NCI-H526 (cell line): ENCODE measurements at places on chromosomes 16 and 17.
A peak's percentile ranks its signal among the peaks of the same experiment; 100 is the strongest.

GRCh38 chr16:30895627-30896260, 670 bp upstream of the CTF1 start:
- DNase-seq: no peak

DNA sequence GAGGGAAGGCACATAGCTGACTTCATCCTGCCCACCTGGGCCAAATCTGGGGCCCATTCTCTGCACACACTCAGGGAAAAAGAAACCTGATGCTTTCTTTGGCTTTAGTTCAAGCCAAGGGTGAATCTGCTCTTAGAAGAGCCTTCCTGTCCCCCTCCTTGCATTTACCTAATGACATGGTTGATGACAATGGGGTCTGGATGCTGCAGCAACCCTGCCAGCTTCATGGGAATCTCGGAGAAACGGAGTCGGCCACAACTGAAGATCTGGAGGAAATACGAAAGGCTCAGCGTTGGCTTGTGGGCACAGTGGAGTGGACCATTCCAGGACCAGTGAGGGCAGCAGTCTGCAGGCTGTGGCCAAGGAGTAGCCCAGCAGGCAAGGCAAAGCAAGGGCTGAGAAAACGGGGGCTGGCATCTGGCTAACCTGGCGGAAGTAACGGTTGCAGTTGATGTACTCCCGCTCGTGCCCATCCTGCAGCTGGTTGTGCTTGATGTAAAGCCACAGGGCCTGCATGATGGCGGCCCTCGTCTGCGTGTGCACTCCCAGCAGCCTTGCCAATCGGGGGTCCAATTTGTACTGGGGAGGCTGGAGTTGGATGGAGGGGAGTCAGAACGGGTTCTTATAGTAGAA, 6.4 kb upstream of the FTSJ3 start:
- no peak for DNase-seq

DNA sequence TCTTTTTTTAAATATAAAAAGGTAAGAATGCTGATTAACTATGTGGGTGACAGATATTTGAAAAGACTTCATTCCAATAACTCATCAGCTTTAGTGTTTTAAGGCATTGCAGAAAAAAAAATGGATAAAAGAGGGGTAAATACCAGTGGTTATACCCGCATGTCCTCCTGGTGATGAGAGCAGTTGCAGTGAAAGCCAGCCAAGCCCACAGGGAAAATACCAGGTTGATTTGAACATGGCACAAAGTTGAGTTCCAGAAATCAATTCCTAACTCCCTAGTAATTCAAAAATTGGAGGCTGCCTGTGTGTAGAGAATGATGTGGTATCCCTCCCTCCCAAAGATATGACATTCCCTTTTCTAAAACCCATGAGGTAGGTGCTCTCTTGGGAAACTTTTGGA, 453.2 kb upstream of the SOX9 start:
- no peak for DNase-seq

GRCh38 chr16:1533443-1533951, at the start of gene TMEM204:
TMEM204 (plus strand) TSS chr16:1533666; CDS start chr16:1534276, 610 bp downstream.
- no peak for DNase-seq

DNA sequence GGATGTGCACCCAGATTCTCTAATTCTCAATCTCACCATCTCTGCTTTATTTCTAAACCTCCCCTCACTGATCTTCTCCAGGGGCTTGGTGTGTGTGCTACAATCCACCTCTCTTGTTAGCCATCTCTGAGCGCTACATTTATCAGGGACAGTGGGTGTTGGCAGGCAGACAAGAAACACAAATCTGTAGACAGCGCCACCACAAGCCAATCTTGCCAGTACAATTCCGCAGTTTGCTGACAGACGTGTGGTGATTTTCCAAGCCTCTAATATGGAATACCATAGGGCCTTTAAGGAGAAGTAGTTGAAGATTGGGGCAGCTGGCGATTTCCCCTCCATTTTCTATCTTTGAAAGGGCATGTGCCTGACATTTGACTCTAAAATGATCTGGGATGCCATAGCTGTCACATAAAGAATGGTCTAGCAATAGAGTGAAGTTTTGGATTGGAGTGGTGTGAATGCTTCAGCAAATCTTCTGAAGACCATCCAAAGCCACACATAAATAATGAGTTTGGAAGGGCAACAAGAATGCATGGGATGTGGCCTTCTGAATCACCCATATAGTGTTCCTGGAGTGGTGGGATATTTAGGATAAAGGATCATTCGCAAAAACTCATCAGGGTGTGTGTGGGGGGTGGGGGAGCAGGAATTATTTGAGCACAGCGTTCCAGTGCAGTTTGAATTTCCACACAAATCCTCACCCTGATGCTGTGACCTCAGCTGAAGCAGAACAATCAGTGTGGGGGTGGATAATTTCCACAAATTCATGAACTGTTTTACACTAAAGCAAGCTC, 12.0 kb upstream of the ANKFN1 start:
- DNase-seq: no peak

DNA sequence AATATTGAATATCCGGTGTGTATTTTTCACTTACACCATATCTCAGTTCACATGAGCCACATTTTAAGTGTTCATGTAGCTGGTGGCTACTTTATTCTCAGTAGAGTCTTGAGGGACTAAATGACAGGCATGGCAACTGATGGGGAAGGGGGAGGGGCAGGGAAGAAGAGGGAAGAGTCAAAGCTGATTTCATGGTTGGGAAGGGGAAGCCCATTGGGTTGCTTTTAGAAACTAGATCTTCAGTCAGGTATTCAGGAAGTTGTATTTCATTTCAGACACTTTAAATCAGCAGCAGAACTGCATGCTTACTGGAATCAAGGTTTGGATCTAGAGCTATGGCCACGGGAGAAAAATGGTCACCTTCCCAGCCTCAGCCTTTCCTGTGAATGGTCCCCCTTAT, 2.9 kb upstream of the WIPI1 start:
- DNase-seq: no peak

GRCh38 chr17:39143552-39144093, 7.8 kb downstream of the PLXDC1 start:
- DNase-seq: no peak

DNA sequence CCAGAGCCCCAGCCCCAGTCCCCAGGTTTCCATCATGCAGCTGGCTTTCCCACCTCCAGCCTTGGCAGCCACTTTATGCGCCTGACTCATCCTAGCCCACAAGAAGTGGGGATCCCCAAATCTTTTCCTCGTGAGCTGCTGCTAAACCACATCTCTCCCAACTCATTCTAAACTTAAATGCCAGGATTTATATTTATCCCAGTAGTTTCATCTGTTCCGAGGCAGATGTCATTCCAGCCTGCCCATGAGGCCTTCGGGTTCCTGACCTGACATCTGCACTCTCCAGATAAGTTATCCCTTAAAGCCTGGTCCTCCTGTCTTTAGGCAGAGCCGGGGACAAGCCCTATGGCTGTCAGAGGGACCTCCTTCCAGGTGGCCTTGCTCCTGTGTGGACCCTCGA, 16.6 kb downstream of the PLXDC1 start:
- DNase-seq: no peak

- no peak for DNase-seq
These were observed 97.8 kb downstream of the NXN start for GRCh38 chr17:881778-882177.

GRCh38 chr17:29189355-29189754, 9.2 kb upstream of the MYO18A start:
- peak; percentile 25 for DNase-seq

- DNase-seq: no peak
These were observed 13.9 kb downstream of the USP7 start for GRCh38 chr16:8949536-8950418.

DNA sequence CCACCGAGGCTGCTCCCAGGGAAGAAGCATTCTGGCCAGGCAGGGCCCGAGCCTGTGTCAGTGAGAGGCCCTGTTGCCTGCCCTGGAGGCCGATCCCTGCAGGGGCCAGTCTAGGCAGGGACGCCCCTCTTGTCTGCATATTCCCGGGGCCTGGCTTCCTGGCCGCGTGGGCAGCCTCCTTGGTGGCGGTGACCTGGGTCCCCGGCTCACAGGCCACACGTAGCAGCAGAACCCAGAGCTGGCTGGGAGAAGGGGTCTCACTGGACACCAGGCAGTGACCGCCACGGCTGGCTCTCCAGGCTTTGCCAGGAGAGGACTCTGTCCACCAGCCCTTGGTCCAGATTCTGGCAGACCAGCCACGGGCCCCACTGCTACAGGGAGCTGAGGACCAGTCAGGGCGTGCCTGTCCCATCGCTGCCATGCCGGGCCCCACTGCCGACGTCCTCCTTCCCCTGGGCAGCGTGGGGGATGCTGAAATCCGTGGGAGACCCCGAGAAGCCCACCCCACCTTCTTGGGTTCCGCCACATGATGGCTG, 3.7 kb upstream of the CACNA1H start:
- DNase-seq: no peak
